ENCODE measurements at places on chromosomes 4 and X. TPM values are rescaled to one million over a fixed set of nuclear protein-coding genes. Genes with fewer than 3 reads are reported as not detected.

DNA sequence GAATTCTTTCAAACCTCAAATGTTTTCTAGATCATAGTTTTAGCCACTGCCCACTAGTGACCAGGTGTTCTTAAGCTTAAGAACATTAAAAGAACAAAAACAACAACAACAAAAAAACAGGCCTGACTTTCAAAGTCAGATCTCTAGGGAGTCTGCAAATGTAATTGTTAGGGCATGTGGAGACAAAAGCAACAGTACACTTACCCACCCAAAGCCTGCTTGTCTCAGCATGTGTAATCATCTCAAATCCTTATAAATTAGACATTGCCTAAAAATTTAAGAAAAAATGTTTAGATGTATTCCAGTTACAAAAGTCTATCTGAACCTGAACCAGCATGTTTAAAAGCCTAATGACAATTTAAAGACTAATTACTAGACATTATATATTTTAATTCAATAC lies 79.9 kb downstream of the SLC7A11 start:
- no peak for DNase-seq

- no peak for DNase-seq
Measured at GRCh38 chr4:44861756-44862155, 135.4 kb upstream of the GNPDA2 start.

GRCh38 chr4:152220201-152220666 lies 315.7 kb downstream of the FBXW7 start:
- DNase-seq, result no peak

DNA sequence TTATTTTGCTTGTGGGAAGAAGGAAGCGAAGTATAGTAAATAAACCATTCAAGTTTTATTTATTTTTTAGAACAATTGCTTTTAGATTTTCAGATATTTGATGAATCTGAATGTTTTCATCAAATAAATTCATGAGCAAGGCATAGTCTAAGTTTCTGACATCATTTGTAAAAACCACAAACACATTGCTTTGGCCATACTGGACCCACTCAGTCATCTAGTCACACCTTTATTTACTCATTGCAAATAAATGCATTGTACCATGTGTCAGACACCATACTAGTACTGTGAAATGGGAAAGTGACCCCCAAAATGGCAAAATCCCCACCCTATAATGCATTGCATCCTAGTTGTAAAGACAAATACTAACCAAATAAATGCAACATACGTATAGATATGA lies 449.1 kb upstream of the SMIM31 start:
- DNase-seq, result no peak

DNA sequence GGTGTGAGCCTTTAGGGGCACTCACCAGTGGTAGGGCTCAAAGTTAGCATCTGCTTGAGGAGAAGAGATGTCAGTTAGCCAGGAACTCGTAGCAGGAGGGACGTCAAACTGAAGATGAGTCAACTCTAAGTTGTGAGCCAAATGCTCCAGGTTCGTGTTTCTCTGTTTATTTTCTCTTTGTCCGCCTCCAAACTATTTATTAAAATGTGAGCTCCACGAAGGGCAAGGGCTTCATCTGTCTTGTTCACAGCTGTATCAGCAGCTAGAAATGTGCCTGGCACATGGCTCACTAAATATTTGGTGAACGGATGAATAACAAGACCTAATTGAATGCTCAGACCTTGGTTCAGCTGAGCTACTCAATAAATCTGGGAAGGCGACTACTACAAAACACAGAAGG lies 248.9 kb downstream of the BCOR start:
- no peak for DNase-seq

- peak; percentile 81 for DNase-seq
Measured at GRCh38 chr4:37008199-37008598, 236.3 kb upstream of the NWD2 start.

- no peak for DNase-seq
Measured at GRCh38 chrX:127124871-127125270, 305.3 kb downstream of the PRR32 start.

GRCh38 chrX:152306331-152306730 lies 144.8 kb downstream of the GABRA3 start:
- DNase-seq, result no peak

GRCh38 chr4:6746721-6747293 lies 30.8 kb downstream of the BLOC1S4 start:
- peak; percentile 84 for DNase-seq

DNA sequence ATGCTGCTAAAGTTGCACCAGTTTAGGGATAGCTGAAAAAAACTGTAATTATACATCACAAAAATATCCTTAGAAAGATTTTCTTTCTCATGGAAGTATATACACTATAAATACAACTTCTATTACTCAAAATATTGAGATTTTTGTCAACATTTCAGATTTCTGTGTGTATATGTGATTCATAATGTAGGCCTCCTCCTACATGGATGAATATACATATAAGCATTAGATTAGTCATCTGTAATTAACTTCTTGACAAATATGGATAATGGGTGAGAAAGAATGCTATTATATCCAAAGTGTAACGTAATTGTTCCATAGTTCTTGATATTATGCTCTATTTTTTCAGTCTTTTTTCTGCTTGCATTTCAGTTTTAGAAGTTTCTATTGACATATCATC lies 124.9 kb downstream of the CBLL2 start:
- DNase-seq, result no peak

- DNase-seq, result no peak
Measured at GRCh38 chr4:54924891-54925290, 200.5 kb downstream of the KDR start.

DNA sequence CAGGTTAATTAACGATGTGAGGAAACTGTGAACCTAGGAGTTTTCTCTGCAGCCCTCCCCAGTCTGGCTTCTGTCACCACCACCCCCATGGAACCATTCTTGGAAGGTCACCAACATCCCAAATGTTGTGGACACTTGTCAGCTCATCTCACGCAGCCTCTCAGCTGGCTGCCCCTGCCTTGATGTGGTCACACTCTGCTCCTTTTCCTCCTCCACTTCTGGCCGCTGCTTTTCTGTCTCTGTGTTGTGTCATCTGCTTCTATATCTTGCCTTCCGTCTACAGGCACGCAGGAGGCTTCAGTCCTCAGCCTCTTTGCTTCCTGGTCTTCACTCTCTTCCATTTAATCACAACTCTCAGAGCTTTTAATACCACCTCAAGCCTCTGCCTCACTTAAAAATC lies 371.5 kb upstream of the SLIT2 start:
- DNase-seq, result no peak

GRCh38 chr4:125187226-125188176 lies 127.3 kb upstream of the FAT4 start:
- no peak for DNase-seq

- no peak for DNase-seq
Measured at GRCh38 chrX:40165206-40165605, 67.4 kb upstream of the BCOR start.

DNA sequence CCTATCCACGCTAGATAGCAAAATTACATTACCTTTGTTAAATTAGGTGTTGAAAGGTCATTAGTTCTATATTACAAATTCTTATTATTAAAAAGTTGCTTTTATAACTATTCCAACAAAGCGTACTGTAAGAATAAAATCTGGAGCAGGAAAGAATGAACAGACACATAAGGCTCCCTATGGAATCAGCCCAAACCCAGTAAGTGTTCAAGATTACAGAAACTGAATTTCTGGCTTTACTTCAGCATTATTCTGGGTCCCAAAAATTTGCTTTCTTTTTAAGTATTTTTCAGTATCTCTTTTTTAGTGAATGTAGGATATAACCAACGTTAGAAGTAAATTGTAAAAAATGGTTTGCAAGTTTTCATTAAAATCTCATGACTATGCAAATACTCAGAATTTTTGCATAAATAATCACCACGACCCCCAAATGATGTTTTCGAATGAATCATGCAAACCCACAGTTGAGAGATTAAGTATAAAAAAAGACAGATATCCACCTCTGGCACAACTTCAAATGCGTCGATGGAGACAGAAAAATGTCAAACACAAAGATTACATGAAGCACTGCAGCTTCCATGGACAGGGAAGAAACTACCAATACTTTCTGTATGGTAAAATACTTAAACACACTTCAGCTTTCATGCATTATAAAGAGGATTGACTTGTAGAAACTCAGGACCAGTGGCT lies 238.5 kb downstream of the RASL11B start:
- no peak for DNase-seq

GRCh38 chr4:53656421-53656981 lies 65.2 kb upstream of the LNX1 start:
- DNase-seq, result no peak

DNA sequence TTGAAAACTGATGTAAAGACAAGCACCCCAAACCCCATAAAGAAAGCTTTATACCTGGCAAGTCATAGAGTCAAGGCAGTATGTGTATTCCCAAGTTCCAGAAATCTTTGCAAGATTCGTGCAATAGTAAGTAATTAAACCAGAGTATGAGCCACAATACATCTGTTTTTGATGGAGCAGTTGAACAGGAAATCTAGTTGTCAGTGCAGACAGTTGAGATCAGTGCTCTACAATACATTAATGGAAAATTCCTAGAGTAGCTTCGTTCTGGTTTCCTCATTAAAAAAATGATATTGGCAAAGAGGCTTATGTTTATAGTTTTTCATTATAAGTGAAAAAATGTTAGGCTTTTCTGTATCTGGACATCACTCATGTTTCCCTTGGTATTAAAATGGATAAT lies 575.3 kb downstream of the TRIML1 start:
- DNase-seq, result no peak

GRCh38 chr4:100087743-100088142 lies 102.5 kb downstream of the DDIT4L start:
- no peak for DNase-seq

GRCh38 chr4:183635321-183635720 lies 23.7 kb downstream of the RWDD4 start:
- DNase-seq, result no peak

- DNase-seq, result no peak
Measured at GRCh38 chr4:3655963-3656362, 110.2 kb upstream of the ADRA2C start.

DNA sequence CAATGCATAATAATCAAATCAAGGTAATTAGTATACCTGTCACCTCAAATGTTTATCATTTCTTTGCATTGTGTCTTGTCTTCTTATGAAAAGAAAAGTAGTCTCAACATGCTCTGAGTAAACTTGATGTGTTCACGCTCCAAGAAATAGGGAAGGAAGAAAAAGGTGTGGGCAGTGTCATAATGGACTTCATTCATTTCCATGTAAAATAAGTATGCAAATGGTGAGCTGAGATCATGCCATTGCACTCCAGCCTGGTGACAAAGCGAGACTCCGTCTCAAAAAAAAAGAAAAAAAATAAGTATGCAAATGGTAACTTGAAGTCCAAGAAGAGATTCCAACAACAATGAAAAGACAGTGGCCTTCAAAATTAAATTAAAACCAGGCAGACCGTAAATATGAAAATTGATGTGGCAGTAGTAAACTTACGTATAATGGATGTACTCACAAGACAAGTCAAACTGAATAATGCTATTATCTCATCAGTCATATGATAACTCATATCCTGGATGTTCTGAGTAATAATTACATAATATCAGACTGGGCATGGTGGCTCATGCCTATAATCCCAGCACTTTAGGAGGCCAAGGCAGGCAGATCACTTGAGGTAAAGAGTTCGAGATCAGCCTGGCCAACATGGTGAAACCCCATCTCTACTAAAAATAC lies 6.0 kb upstream of the CWH43 start:
- DNase-seq, result no peak

DNA sequence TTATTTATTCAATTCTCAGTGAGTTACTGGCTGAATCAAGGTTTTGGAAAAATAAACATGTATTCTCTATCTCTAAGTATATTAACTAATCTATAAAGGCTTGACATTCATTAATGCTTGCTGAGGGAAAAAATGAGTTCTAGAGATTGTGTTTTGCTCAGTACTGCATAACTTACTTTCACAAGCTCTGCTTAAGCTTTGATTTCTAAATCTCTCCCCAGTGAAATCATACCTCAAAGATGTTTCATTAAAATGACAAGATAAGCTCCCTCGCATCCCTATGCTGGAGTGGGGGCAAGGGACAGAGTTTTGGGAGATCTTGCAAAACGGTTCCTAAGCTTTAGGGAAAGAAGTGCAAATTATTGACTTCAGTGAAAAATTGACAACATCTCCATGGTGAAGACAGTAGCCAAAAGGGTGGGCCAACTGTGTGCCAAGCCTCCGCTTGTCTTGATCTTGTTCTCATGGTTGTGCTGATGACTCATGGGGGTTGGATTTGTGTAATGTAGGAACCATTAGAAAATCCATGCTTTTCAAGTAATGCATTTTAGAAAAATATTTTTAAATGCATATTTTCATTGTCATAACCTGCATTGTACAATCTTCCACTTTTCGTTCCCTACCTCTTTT lies 521.4 kb downstream of the RPA4 start:
- DNase-seq, result no peak

DNA sequence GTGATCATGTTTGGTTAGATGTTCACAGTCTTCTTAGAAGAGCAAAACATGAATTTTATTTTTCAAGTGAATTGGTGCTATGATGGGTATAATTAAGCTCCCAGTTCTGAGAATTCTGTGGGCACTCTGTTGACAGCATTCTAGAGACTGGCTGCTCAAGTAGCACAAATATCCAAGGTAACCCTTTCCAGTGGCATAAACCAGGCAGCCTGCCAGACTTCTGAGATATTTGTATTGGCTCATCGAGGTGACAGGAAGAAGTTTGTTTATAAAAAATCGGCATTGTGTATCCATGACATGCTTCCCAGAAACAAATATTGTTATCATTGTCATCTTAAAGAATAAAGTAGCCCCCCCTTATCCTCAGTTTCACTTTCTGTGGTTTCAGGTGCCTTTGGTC lies 28.3 kb downstream of the LANCL3 start:
- no peak for DNase-seq

DNA sequence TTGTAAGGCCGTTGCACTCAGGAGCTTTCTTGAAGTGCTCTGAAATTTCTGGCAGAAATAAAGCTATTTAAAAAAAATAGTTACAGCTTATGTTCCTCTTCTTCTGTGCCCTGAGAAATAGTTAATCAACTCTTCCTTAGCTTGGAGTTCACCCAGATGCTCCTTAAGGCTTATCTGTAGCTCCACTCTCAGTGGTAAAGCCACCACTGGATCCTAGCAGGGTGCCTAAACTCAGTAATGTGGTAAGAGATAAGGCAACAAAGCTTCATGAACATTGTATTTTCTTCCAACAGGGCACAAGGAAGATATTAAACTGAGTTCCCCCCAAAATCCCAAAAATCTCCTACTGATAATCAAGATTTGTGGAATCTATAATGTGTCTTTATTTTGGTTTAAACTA lies 299.5 kb downstream of the MAPK10 start:
- DNase-seq, result no peak

DNA sequence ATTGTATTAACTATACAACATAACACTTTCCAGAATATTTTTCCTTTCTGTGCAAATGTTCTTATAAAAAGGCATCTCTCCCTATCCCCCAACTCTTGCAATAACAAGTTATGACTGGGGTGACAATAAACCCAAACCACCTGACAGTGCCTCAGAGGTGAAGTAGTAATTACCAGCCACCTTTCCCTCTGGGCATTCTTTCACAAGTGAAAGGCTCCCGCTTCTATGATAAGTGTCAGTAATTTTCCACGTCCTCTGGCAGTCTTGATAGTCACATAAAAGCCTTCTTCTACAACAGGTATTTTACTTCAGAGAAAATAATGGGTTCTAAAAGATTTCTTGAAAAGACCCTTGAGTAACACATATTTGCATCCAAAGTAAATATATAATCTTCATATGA lies 82.7 kb downstream of the MANBA start:
- no peak for DNase-seq

Gene SLC25A31
- total RNA-seq, result not detected

Gene ITIH6
- not detected for total RNA-seq

Gene ALAS2
- not detected for total RNA-seq

Gene OPN1LW
- not detected for total RNA-seq

Gene NCBP2L
- total RNA-seq, result not detected

Gene SORBS2
- 82.2 TPM for total RNA-seq

Gene ASB12
- total RNA-seq, result 0.67 TPM

Gene SPANXB1
- not detected for total RNA-seq

Gene UGT2B10
- total RNA-seq, result 1.8 TPM

Gene PRKX
- 26.8 TPM for total RNA-seq

All from left colon (tissue), 2 donors.